ENCODE measurements at places on chromosomes 7 and 10. TPM values are rescaled to one million over a fixed set of nuclear protein-coding genes. Genes with fewer than 3 reads are reported as not detected.

DNA sequence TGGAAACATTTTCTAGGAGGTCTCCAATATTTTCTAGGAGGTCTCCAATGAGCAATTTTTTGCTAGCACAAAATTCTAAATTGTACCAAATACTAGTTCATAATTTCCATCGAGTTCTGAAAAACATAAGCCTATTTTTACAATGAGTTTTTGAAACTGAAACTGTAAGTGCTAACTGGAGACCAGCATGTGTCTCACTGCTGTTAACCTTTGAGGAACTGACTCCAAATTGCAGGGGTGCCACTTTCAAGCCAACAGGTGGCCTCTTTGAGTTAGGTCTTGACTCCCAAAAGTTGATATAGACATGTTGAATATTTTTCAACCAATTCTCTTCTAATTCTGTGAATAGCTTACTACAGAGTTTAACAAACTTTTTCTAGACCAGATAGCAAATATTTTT lies 58.8 kb downstream of the CAV1 start:
- no peak overlapping the region for H3K27ac ChIP-seq
- H3K4me1 ChIP-seq, result no peaks in the 10 kb centered on the region
- no peaks in the 10 kb centered on the region for H3K27me3 ChIP-seq
- H3K4me3 ChIP-seq, result no peak overlapping the region

DNA sequence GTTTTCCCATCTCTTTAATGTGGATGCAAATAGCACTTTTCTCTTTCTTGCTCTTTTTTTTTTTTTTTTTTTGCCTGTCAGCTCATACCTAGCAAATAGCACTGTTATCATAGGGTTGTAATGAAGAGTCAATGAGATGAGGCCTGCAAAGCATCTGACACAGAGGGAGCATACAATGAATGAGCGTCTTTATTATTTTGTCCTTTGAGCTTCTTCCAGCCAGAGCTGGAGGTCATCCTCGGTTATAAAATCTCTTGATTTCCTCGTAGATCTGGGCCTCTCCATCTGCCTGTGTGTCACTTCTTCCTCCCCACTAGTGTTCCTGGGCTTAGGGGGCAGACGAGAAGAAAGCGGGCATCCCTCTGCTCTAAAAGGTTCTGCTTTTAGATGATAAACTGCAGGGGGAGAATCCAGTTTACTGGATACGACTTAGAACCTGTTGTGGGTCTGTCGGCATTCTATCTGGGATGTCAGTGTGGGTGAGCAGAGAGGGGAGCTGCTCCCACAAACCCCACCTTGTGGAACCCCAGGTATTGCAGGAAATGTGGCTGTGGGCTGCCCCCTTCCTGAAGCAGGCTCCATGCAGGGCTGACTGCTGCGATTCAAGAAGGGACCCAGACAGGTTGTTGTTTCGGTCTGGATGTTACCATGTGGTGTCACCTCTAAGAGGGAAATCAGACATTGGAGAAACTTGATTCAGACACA lies 135.8 kb upstream of the GPR26 start:
- no peaks in the 10 kb centered on the region for H3K36me3 ChIP-seq
- no peak overlapping the region for H3K4me3 ChIP-seq
- no peak overlapping the region for H3K27ac ChIP-seq
- no peak for DNase-seq
- H3K27me3 ChIP-seq, result no peaks in the 10 kb centered on the region

DNA sequence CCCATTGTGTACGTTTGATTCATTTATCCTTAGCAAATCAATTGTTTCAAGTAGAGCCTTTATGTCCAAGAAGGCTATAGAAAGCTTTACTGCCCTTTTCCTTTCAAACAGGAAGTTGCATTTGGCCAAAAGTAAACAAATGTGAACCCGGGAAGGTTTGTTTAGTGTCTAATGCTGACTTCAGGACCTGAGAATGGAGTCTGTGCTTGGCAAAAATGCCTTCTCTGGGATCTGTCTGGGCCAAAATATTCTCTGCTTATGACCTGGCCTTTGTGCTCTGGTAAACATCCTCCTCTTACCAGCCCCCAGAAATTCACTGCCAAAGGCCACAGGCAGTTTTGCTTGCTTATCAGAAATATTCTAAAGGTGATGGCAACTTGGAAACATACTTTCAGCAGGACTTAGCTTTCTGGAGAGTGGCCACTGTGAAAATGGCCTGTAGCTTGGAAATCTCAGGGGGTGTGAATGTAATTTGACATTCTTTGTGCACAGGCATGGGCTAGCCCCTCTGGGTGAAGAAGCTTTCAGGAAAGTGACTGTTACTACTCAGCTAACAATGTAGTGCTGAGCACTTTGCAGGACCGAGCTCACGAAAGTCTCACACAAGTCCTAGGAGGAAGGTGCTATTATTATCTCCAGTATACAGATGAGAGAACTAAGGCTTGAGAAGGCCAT lies 199.5 kb downstream of the PTEN start:
- H3K27me3 ChIP-seq, result no peaks in the 10 kb centered on the region
- H3K4me3 ChIP-seq, result no peak overlapping the region
- no peaks in the 10 kb centered on the region for H3K36me3 ChIP-seq
- H3K4me1 ChIP-seq, result no peaks in the 10 kb centered on the region
- H3K27ac ChIP-seq, result peak overlapping the region; percentile 79
- no peak for DNase-seq

GRCh38 chr7:48971173-48971572 lies 46.8 kb downstream of the CDC14C start:
- no peak overlapping the region for H3K27ac ChIP-seq
- H3K4me1 ChIP-seq, result no peaks in the 10 kb centered on the region
- H3K4me3 ChIP-seq, result no peak overlapping the region
- no peaks in the 10 kb centered on the region for H3K27me3 ChIP-seq

The CYP3A5 gene
- 15.4 TPM for total RNA-seq

GRCh38 chr10:132752378-132752777 lies 33.6 kb downstream of the NKX6-2 start:
- H3K36me3 ChIP-seq, result no peaks in the 10 kb centered on the region
- H3K4me1 ChIP-seq, result no peaks in the 10 kb centered on the region
- H3K27me3 ChIP-seq, result no peaks in the 10 kb centered on the region

DNA sequence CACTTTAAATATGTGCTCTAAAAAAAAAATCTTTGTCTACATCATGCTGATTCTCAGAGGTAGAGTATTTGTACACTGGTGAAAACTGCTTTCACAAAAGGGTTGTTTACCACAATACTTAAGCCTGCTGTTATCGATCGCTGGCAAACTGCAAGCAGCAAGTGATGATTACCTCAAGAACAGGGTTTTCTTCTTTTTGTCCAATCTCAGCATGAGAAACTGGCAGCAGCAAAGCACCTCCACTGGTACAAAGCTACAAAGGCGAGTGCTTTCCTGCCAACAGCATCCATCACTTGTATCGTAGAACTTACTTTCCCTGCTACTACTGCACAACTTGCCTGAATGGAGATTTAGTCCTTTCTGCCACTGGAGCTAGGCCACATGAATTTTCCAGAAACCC lies 276.5 kb downstream of the DGKB start:
- no peaks in the 10 kb centered on the region for H3K36me3 ChIP-seq
- no peak overlapping the region for H3K27ac ChIP-seq
- no peaks in the 10 kb centered on the region for H3K27me3 ChIP-seq
- no peaks in the 10 kb centered on the region for H3K4me1 ChIP-seq
- no peak overlapping the region for H3K4me3 ChIP-seq
- DNase-seq, result no peak

DNA sequence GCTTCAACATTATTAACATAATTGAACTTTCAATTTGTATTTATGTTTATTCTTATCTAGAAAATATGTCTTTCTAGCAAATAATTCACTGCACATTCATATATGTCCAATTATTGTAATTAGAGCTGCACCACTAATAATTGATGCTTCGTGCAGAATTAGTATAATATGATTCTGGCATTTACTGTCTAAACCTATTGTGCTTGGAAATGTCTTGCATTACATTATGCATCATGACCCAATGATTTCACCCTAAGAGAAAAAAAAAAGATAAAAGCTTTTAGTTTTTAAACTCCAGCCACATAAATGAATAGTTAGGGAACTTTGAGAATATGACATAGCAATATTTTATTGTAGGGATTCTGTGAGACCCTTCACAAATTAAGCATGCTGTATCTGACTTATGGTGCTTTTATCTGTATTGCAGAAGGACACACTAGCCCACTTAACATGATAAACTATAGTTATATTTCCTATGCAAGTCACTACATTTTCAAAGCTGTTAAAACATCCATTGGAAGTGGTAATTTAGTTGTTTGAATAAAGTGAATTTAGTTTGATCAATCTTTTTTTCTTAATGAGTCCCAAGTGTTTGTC lies 1609.1 kb downstream of the REEP3 start:
- H3K27me3 ChIP-seq, result no peaks in the 10 kb centered on the region
- no peaks in the 10 kb centered on the region for H3K36me3 ChIP-seq
- no peak overlapping the region for H3K4me3 ChIP-seq
- H3K27ac ChIP-seq, result no peak overlapping the region
- no peak for DNase-seq
- no peaks in the 10 kb centered on the region for H3K4me1 ChIP-seq

DNA sequence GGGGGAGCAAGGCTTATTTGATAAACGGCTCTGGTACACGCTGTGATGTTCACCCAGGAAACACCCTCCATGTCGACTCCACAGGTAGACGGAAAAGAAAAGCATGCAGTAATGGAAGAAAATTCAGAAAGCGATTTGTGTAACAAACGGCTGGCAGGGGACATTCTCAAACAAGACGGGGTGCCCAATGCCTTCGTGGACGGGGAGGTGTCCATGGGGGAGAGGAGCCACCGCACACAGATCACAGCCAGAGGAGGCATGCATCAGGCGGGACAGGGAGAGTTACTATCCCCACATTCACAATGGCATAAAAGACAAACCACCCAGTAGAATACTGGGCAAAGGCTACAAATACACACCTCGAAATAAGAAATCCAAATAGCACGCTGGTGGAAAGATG lies 20.1 kb downstream of the CNPY1 start:
- no peaks in the 10 kb centered on the region for H3K27me3 ChIP-seq
- no peak for DNase-seq
- H3K4me1 ChIP-seq, result no peaks in the 10 kb centered on the region

- no peaks in the 10 kb centered on the region for H3K27me3 ChIP-seq
- no peaks in the 10 kb centered on the region for H3K36me3 ChIP-seq
- DNase-seq, result peak; percentile 94
- H3K4me1 ChIP-seq, result no peaks in the 10 kb centered on the region
- peak within 1 kb of the TSS; percentile 52 for H3K4me3 ChIP-seq
These were observed at the start of gene CLDN3 for GRCh38 chr7:73770002-73770859. TSS of gene CLDN3 (minus strand) at chr7:73770270. CDS start at chr7:73770049, 221 bp downstream.

The PDCD11 gene
- total RNA-seq, result 16.2 TPM

GRCh38 chr10:11260170-11260569 lies 242.5 kb downstream of the CELF2 start:
- no peaks in the 10 kb centered on the region for H3K36me3 ChIP-seq
- no peak overlapping the region for H3K27ac ChIP-seq
- H3K4me3 ChIP-seq, result no peak overlapping the region
- DNase-seq, result no peak
- H3K4me1 ChIP-seq, result no peaks in the 10 kb centered on the region

All from breast epithelium (tissue), 4 donors.